ENCODE measurements at places on chromosomes 2 and 18.
A peak's percentile ranks its signal among the peaks of the same experiment; 100 is the strongest.

GRCh38 chr2:188412190-188412589 is 120.5 kb downstream of the GULP1 start:
- DNase-seq, result no peak

DNA sequence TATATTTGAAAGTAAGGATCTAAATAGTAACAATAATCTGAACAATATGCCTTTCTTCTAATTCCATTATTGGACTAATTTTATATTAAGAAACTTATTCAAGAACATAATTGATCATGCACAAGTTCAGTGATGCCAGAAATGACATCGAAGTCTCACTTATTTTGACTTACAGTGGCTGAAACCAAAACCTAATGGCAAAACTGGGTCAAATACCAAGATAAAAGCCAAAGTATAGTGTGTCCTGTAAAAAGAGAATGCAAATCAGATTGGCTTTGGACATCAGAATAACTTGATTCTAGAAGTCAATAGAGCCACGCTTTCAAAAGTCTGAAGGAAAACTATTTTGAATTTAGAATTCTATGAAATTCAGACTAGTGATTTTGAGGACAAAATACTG is 137.2 kb downstream of the FTCDNL1 start:
- no peak for DNase-seq

DNA sequence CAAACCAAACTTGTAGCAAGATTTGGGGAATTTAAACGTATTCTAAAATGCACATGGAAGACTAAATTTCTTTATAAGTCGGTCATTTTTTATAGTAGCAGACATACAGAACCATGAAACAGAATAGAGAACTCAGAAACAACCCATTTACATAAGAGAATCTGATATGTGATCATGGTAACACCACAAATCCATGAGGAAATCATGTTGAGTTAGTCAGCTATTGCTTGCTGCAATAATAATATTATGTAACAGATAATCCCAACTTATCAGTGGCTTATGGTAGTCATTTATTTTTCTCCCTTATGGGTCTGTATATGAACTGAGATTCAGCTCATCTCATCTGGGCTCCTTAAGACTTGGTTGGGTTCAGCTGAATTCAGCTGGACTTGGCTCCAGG is 103.4 kb upstream of the SERTAD2 start:
- no peak for DNase-seq

- no peak for DNase-seq
These were observed 54.9 kb downstream of the SDC1 start for GRCh38 chr2:20169796-20170703.

DNA sequence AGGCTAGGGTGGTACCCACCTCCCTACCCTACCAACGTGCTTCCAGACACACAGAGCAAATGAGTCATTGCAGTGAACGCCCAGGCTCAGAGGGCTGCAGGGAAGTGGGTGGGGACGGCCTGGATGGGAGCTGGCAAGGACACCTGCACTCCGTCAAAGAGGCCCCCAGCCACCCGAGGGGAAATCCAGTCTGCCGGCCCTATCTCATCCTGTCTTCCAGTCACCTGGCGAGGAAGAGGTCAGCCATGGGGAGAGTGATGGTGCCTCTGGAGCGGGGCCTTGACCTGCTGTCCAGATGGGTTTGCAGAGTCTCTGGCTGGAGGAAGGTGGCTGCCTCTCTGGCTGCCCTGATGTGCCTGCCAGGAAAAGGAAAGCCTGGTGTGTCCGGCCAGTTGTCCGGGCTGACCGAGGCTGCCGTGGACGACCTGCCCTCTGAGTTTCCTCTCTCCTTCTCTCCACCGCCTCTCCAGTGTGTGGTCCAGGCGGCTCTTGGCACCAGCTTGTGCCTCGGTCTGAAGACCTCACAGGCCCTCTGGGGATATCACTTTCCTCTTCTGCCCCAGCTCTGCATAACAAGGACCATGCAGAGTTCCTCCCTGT is 209.7 kb upstream of the COPS8 start:
- DNase-seq, result no peak

DNA sequence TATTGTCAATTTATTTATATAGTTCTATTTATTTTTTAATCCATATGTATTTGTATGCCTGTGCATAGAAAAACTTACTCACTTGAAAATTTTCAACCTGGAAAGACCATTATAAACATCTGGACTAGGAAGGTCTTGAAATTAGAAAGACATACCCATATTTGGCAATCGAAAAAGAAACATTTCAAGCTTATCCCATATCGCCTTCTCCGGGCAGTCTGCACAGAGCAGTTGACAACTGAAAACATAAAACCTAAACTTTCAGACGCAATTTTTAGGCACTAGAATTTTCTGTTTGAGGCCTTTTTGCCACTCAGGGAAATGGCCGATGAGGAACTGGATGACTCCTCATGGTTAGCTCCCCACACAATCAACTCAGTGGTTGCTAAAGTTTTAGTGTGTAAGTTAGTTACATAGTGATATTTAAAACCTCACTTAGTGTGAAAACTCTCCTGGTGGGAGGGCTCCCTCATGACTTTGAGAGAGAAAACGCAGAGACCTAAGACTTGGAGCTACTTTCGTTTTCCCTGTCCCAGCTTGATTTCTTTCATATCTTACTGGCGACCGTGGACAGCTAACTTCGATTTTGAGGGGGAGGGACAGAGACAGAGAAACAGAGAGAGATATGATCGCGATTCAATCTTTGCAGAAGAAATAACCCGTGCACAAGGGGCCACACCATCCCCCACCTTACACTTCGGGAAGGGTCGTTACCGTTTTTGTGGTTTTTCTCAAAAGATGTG is 3.2 kb upstream of the HOXD12 start:
- peak; percentile 80 for DNase-seq

- DNase-seq, result no peak
These were observed 13.3 kb upstream of the LCLAT1 start for GRCh38 chr2:30433541-30434299.

DNA sequence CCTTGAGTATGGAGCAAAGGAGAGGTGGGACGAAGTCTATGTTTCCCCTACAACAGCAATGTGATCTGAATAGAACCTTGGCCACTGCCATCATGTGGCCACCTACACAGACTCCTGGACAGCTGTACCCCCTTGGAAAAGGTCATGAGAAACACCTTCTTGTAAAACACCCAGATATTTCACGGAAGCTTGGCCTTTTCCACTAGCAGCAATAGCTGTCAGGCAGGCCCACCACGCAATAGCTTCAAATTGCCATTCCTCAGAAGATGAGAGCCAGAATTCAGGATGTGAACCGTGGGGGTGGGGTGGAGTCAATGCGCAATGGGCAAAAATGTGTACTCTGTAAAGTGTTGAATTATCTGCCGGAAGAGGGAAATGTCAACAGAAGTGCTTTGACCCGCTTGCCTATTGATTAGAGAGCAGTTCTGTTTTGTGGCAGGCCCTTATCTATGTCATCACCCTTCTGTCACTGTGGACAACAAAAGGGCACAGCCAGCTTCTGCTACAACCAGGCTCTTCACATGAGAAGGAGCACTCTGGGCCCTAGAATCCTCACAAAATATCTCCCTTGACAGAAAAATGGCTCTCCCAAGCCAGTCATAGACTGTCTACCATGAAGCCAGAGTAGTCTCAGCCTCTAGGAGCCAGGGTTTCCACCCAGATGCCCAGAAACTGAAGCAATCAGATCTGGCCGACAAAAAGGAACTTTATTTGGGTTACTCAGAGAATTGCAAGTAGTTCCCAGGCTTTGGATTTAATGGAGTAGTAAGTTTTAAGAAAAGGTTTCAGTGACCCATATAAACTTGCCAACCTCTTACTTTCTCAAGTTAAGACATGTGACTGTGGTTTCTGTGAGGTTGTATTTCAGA is 9.5 kb downstream of the INPP1 start:
- DNase-seq, result no peak

DNA sequence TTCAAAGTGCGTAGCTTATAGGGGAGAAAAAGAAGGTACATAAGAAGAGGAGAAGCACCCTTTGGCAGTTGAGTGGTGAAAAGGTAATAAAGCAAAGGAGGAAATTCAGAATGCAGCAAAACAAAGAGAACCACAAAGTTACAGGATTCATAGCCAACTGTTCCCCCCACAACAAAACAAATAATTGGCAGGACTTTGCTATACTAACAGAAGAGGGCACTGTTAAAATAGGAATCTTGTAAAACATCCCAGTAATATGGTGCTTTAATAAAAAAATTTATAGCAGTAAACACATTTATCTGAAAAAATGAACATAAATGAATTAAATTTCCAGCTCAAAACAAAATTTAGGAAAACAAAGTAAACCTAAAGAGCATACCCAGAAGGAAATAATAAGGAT is 42.3 kb downstream of the R3HDM1 start:
- no peak for DNase-seq

DNA sequence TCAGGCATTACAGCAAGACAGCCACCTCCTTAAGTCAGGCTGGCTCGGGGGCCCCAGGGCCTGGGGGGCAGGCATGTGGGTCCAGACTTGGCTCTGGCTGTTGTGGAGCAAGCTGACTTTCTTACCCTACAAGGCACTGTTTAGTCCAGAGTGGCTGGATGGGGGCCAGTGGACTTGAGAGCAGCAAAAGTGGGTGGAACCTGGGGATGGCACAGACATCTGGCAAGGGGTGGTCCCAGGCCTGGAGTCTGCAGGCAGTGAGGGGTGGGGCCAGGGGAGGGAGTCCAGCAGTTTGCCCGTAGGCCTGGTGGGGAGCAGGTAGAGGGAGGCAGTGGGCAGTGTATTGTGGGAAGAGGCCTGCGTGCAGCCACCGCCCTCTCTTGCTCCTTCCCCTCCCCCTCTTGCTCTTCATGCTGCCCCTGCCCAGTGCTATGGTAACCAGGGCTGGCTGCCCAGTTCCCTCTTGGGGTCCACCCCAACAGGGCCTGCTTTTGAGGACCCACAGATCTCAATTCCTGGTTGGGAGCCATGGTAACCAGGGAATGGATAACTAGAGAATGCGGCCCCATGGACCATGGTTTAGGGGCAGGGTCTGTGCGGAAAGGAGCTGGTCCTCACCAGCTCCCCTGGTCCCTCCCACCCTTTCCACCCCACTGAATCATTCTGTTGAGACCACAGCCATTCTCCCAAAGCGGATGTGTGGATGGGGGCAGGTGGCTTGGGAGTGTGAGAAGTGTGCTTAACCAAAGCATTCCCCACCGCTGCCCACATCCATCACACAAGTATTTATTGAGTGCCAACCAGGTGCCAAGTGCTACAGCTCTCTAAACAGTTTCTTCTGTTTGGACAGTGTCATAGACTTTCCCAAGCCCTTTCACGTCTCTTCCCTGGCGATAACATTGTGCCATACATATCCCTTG is 19.3 kb downstream of the SPEG start:
- no peak for DNase-seq

DNA sequence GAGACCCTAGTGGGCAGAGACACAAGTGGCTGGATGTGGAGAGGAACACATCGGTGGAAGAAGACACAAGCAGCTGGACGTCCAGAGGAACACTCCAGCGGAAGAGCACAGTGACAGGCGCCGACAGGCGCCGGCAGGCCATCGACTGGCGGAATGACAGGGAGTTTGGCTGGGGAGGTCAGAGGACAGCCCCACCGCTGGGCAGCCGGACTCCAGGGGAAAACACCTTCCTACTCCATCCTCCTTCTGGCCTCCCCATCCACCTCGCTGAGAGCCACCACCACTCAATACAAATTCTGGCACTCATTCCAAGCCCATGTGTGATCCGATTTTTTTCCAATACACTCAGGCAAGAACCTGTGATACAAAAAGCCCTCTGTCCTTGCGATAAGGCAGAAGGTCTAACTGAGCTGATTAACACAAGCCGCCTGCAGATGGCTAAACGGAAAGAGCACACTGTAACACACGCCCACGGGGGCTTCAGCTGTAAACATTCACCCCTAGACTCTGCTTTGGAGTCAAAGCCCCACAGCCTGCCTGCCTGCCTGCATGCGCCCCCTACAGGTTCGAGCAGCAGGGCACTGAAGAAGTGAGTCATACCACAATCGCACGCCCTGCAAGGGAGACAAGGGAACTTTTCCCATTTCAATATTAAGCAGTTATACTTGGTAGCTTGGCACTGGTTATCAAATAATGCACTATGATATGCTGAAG is 50.2 kb upstream of the LRP1B start:
- DNase-seq, result peak; percentile 1

GRCh38 chr2:240925191-240925567 is 19.0 kb downstream of the CROCC2 start:
- DNase-seq, result no peak

DNA sequence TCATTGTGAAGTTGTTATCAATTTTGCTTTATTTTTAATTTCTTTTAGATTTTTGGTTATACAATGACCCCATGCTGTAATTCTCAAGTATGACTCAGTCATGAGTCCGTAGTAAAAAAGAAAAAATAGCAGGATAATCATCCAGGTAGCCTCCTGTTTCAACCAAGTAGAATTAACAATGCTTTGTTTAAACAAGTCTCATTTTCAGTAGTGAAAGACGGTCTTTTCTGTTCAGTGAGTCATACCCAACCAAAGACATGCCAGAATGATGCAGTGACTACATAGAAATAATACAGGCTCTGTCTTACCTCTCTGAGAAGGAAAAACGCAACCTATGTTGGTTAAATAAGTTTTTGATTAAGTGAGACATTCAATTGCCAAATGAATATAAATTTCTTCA is 67.8 kb upstream of the DSC1 start:
- no peak for DNase-seq

DNA sequence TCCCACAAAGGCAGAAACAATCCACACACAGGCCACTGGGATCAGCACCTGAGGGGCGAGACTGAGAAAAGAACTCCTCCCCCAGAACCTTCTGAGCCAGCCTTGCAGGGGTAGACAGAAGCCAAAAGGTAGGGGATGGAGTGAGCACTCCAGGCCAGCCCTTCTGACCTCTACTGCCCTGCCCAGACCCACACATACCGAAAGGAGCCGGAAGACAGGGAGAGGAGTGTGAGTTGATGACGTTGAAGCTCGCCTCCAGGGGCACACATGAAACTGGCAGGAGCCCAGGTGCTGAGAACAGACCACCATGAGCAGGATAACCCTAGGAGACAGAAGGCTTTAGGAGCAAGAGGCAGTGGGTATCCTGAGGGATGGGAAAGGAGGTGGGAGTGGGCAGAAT is 1.8 kb downstream of the SLC23A3 start:
- DNase-seq, result no peak

DNA sequence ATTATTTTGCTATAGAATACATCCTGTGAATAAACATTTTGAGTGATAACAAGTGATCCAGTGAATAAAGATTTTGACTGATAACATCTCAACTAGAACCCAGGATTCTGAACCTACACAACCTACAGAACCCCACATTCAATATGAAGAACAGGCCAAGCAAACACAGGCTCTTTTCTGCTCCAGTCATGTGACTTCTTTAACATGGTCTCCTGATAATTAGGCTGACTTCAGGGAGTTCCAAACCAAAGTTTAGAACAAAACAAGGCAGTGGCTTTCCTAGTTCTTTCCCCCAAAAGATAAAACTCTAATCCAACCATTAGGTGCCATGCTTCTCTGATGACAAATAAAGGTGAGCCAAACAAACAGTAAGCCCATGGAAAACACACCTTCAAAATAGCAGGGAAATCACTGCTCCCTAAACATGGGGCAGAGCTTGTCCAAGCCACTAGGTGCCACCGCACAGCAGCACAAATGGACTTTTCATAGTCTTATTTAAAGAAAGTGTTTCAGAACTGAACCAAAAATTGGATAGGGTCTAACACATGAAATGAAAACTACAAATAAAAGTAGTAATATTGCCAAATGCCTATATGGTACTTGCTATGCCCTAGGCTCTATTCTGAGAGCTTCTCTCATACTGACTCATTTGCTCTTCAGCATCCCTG is 95.3 kb downstream of the EVA1A start:
- no peak for DNase-seq

Measured in right kidney (tissue), 9 donors.